ENCODE measurements at places on chromosomes 6 and 20. TPM values are rescaled to one million over a fixed set of nuclear protein-coding genes. Genes with fewer than 3 reads are reported as not detected.

ADTRP gene
- not detected for total RNA-seq

DNA sequence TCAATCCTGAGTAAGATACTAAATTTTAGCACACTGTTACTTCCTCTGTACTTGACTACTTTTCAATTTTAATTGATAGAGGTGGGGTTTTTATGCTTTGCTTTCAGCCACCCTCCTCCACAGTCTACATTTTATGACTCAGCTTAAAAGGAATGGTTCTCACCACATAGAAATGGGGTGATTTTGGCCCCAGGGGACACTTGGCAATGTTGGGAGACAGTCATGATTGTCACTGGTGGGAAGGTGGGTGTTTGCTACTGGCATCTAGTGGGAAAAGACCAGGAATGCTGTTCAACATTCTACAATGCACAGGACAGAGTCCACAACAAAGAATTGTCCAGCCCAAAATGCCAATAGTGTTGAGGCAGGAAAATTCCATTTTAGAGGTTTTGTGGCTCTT lies 71.3 kb downstream of the PCSK2 start:
- no peaks in the 10 kb centered on the region for H3K27me3 ChIP-seq
- no peaks in the 10 kb centered on the region for H3K36me3 ChIP-seq
- no peak for DNase-seq
- H3K4me1 ChIP-seq = no peaks in the 10 kb centered on the region
- H3K27ac ChIP-seq = no peak overlapping the region
- no peak overlapping the region for H3K4me3 ChIP-seq

DNA sequence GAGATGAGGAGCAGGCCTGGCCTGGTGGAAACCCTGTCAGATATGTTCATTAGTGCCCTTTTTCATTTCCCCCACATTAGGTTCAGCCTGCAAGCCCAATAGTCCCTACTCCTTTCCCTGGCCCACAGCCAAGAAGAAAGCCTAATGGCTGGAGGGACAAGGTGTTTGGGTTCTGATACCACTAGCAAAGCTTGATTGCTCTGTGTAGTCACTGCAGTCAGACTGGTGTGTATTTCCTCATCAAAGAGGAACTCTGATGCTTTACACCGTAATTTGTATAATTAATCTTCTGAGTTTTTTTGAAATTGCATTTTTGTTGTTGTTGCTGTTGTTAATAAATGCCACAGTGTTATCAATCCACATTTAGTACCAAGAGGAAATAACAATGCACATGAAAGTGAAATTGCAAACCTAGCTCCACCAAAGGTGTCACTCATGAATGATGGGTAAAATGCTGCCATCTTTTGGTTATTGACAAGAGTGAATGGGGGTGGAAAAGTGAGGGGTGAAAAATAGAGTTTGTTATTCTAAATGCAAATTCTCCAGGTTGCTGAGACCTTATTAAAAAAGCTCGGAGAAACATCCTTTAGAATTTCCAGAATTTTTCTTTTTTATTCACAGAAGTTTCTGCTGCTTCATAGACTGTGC lies 320.2 kb upstream of the POU3F2 start:
- no peaks in the 10 kb centered on the region for H3K4me1 ChIP-seq
- no peaks in the 10 kb centered on the region for H3K36me3 ChIP-seq
- no peak overlapping the region for H3K27ac ChIP-seq
- DNase-seq = no peak

GRCh38 chr20:48686238-48687116 lies 141.3 kb downstream of the PREX1 start:
- peak overlapping the region; percentile 80 for H3K27ac ChIP-seq
- H3K4me3 ChIP-seq = no peak overlapping the region
- no peaks in the 10 kb centered on the region for H3K27me3 ChIP-seq
- DNase-seq = peak; percentile 84

RIPPLY2 gene
- total RNA-seq = not detected

DNA sequence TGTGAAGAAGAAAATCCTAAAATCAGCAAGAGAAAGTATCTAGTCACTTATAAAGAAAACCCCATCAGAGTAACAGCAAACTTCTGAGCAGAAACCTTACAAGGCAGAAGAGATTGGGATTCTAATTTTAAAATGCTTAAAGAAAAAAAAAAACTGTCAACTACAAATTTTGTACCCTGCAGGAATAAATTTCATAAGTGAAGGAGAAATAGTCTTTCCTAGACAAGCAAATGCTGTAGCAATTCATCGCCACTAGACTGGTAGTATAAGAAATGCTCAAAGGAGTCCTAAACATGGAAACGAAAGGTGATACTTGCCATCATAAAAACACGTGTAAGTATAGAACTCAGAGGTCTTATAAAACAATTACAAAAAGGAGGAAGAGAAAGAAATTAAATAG lies 54.4 kb downstream of the PDSS2 start:
- H3K27me3 ChIP-seq = no peaks in the 10 kb centered on the region
- H3K4me1 ChIP-seq = no peaks in the 10 kb centered on the region
- H3K4me3 ChIP-seq = no peak overlapping the region
- DNase-seq = no peak

GRCh38 chr6:169962604-169963469 lies 211.4 kb downstream of the ERMARD start:
- no peaks in the 10 kb centered on the region for H3K4me1 ChIP-seq
- no peak overlapping the region for H3K27ac ChIP-seq
- no peaks in the 10 kb centered on the region for H3K27me3 ChIP-seq
- DNase-seq = peak; percentile 53
- no peaks in the 10 kb centered on the region for H3K36me3 ChIP-seq
- H3K4me3 ChIP-seq = peak overlapping the region; percentile 55

- no peak overlapping the region for H3K27ac ChIP-seq
- H3K36me3 ChIP-seq = no peaks in the 10 kb centered on the region
- no peak overlapping the region for H3K4me3 ChIP-seq
- H3K4me1 ChIP-seq = no peaks in the 10 kb centered on the region
- no peak for DNase-seq
These were observed 38.9 kb downstream of the SMAP1 start for GRCh38 chr6:70706491-70707123.

GRCh38 chr6:110662490-110663211 lies 152.6 kb downstream of the CDK19 start:
- peaks cover 5% of the 10 kb centered on the region for H3K4me1 ChIP-seq
- DNase-seq = no peak
- no peaks in the 10 kb centered on the region for H3K36me3 ChIP-seq
- H3K27me3 ChIP-seq = no peaks in the 10 kb centered on the region

DNA sequence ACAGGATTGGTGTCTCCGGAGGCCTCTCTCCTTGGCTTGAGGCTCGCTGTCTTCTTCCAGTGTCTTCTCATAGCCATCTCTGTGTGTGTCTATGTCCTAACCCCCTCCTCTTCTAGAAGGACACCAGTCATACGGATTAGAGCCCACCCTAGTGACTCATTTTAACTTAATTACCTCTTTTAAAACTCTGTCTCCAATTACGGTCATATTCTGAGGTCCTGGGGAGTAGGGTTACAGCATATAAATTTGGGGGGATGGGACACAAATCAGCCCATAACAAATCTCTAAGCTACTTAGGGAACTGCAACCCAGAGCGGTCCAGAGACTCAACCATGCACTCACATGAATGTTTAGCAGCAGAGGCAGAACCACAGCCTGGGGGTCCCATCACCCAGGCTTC lies 56.1 kb upstream of the SASH1 start:
- H3K4me1 ChIP-seq = no peaks in the 10 kb centered on the region
- no peaks in the 10 kb centered on the region for H3K36me3 ChIP-seq
- no peak overlapping the region for H3K27ac ChIP-seq
- DNase-seq = no peak
- H3K4me3 ChIP-seq = no peak overlapping the region

DNA sequence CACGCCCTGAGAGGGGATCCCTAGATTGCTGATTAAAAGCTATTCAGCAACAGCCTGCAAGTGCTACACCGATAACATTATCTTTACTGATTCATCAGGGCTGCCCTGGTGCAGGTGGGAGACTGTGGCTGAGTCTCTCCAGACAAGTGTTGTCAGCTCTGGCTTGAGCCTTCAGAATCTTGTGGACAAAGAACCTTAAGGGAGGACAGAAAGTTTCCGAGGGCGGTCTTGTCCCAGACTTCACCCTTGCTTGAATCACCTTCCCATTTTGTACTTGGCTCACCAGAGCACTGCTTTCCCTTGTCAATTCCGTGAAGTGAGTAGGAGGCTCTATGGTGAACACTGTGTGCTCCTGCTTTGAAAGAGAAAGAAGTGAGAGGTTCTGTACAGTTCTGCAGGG lies 88.6 kb upstream of the PCSK2 start:
- H3K36me3 ChIP-seq = no peaks in the 10 kb centered on the region
- no peaks in the 10 kb centered on the region for H3K4me1 ChIP-seq
- H3K27ac ChIP-seq = no peak overlapping the region
- no peak overlapping the region for H3K4me3 ChIP-seq
- DNase-seq = no peak
- no peaks in the 10 kb centered on the region for H3K27me3 ChIP-seq

WFDC8 gene
- not detected for total RNA-seq

C6orf132 gene
- total RNA-seq = 1.3 TPM

GRCh38 chr20:34047917-34048316 lies 54.2 kb downstream of the RALY start:
- H3K27ac ChIP-seq = no peak overlapping the region
- no peak for DNase-seq
- no peaks in the 10 kb centered on the region for H3K36me3 ChIP-seq
- H3K27me3 ChIP-seq = no peaks in the 10 kb centered on the region
- no peak overlapping the region for H3K4me3 ChIP-seq
- no peaks in the 10 kb centered on the region for H3K4me1 ChIP-seq

DNA sequence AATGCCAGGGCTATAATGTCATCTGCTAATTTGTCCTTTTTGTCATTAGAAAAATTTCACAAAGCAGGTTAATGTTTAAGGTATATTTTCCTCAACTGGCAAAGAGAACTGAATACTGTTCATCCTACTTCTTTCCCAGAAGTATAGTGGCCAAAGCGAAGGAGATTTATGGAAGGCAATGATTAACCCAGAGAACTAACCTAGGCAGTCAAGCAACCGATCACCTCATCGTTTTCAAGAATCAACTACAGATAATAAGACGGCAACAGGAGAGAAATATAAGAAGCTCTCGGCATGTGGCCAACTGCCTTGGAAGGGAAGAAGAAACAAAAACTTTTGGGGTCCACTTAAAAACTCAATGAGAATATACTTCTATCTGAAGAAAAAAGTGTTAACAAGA lies 38.2 kb downstream of the REV3L start:
- no peaks in the 10 kb centered on the region for H3K27me3 ChIP-seq
- H3K36me3 ChIP-seq = no peaks in the 10 kb centered on the region
- DNase-seq = no peak
- H3K4me3 ChIP-seq = no peak overlapping the region
- peaks cover 5% of the 10 kb centered on the region for H3K4me1 ChIP-seq

DNA sequence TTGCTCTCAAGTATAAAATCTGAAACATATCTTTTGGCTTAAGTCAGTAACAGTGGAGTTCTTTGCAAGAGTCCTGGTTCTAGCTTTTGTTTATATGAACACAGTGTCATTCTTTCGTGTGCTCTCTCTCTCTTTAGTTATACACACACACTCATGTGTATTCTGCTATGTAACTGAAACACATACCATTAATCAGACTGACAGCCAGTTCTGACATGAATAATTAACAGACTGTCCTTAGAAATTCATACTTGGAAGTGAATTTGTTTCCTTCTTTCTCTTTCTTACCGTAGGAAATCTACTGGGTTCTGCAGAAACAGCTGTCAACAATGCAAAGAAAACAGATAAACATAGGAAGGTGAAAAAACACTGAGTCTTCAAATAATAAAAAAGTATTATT lies 2.5 kb downstream of the MCM9 start:
- no peak overlapping the region for H3K4me3 ChIP-seq
- no peaks in the 10 kb centered on the region for H3K27me3 ChIP-seq
- DNase-seq = no peak
- no peaks in the 10 kb centered on the region for H3K4me1 ChIP-seq

GRCh38 chr6:37496951-37497885 lies 2.5 kb downstream of the CCDC167 start:
- no peak overlapping the region for H3K27ac ChIP-seq
- H3K27me3 ChIP-seq = no peaks in the 10 kb centered on the region
- no peaks in the 10 kb centered on the region for H3K36me3 ChIP-seq
- DNase-seq = no peak

DNA sequence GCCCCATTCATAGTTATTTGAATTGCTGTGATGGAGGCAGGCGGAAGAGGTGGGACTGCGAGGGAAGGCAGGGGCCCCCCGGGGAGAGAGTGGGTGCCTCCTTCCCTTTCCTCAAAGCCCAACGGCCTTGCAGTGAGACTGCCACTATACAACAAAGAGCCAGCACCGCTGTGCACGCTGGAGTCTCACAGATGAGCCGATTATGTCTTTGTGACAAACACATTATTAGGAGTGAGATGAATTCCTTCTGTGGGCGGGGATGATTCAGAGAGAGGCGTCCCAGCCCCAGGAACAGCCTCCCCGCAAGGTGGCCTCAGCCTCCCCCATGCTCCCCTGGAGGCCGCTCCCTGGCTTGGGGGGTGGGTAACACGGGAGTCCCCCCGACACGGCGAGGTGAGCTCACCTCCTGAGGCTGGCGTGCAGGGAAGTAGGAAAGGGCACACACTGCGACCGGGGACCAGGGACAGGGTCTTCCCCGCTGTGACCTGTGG lies 26.7 kb downstream of the NTSR1 start:
- H3K36me3 ChIP-seq = no peaks in the 10 kb centered on the region
- no peak overlapping the region for H3K27ac ChIP-seq
- H3K27me3 ChIP-seq = no peaks in the 10 kb centered on the region
- no peak overlapping the region for H3K4me3 ChIP-seq
- H3K4me1 ChIP-seq = no peaks in the 10 kb centered on the region
- no peak for DNase-seq

IRF4 gene
- 1.3 TPM for total RNA-seq

DNA sequence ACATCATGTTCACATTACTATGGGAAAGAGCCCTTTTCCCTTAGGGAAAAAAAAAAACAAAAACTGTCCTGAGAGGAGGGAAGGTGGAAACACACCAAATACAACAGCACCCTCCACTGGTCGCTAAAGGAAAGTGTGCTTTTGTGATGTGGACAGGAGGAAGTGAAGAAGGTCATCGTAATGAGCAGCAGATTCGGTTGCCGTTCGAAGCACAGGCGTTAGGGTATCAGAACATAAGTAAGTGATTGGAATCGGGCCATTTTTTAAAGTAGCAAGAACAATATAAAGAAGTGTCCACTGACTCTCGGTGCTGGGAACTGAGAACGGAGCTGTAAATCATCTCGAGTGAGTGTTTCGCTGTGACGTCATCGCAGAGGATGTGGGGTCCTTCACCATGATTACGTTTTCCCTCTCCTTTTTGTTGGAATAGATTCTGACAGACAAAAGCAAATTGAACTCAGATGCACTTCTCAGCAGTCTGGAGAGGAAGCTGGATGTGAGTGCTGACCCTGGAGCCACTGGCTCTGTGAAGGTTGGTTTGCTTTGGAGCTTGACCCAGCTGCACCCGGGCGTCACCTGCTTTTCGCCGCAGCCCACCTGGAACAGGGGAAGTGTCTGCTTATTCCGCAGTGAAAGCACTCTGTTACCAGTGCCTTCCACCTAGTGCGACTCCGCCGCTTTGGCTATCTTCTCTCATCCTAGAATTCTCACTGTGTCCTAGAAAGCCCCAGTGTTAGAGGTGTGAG lies 203.6 kb upstream of the GMDS start:
- DNase-seq = no peak
- no peaks in the 10 kb centered on the region for H3K36me3 ChIP-seq
- no peaks in the 10 kb centered on the region for H3K27me3 ChIP-seq
- H3K4me3 ChIP-seq = peak overlapping the region; percentile 62

FAXC gene
- not detected for total RNA-seq

Data from ascending aorta (tissue), 2 donors.